Pulmonary artery endothelial cell (primary cell): ENCODE measurements at places on chromosomes 16 and 17.

DNA sequence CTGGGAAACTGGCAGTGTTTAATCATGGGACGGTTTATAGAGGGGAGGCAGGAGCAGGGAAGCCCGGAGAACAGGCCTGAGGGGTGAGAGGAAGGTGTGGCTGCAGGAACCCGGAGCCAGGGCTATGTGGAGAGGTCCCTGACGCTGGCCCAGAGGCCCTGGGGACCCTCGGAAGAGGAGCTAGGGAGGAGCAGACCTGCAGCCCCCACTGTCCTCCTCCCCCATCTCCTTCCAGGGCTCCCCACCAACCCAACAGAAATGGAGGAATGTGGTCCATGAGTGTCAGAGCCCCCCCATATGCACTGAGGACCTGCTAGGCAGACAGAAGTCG is 20.3 kb downstream of the TMEM235 start:
- no peak for DNase-seq

GRCh38 chr17:3886776-3887175 is 6.1 kb downstream of the CAMKK1 start:
- no peak for DNase-seq

- no peak for DNase-seq
Observed at GRCh38 chr17:47315451-47316266, 8.1 kb upstream of the EFCAB13 start.

- no peak for DNase-seq
Observed at GRCh38 chr16:64629622-64630021, 492.2 kb downstream of the CDH11 start.

- no peak for DNase-seq
Observed at GRCh38 chr17:72592242-72592966, 471.6 kb downstream of the SOX9 start.

DNA sequence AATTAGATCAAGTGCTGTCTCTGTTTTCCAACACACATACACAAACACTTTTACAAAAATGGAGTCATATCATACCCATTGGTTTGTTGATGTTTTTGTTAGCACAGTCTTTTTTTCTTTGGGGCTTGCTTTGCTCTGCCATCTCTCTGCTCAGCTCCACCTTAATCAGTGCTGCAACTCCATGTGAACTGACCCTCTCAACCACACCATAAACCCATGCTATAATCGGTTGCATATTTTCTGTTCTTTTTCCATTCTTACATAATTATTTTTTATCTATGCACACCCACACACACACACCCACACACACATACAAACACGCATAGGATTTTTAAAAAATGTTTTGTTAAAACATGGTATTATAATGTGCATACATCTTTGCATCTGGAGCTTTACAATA is 91.0 kb upstream of the CDH13 start:
- DNase-seq: no peak
